Stimulated activated CD8-positive, alpha-beta memory T cell treated with anti-CD3 and anti-CD28 coated beads, Interleukin-4, amount 100 ng/mL, for 4 hours (primary cell): ENCODE measurements at places on chromosomes 4 and X.

GRCh38 chr4:19557161-19557560 lies 694.5 kb upstream of the SLIT2 start:
- no peak for DNase-seq

DNA sequence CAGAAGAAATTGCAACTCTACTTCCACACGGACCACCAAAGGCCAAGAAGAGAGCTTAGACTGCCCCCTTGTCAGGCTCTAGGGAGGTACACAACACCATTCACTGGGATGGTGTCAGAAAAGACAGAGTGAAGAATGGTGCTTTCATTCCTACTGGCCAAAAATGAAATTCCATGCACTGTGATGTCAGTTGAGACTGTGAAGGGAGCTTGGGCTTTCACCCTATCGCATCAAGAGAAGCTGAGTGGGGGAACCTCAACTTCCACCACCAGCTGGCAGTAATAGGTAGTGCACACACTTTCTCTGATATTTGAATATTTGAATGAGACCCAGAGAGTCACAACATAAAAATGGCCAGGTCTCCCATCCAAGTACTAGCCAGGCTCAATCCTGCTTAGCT lies 65.9 kb downstream of the ZNF711 start:
- DNase-seq = no peak

GRCh38 chr4:41745292-41746024 lies 3.1 kb downstream of the PHOX2B start:
- DNase-seq = no peak

DNA sequence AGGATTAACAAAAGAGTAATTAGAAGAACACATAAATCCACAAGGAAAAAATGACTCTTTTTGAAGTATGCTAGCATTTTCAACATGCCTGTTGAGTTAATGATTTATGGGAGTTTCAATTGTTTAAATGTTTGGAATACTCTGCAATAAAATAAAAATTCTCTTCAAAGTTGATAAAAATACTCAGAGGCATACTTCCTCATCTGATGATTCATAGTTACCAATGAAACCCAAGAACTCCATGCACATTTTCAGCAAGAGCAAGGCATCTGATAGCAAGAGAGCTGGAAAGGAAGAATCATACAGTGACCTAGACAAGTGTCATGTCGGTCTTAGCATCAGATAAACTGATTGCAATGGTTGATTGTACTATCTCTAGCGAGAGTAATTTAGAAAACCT lies 443.7 kb upstream of the ATOH1 start:
- no peak for DNase-seq

GRCh38 chrX:150502979-150503897 lies 65.2 kb upstream of the MTM1 start:
- no peak for DNase-seq

DNA sequence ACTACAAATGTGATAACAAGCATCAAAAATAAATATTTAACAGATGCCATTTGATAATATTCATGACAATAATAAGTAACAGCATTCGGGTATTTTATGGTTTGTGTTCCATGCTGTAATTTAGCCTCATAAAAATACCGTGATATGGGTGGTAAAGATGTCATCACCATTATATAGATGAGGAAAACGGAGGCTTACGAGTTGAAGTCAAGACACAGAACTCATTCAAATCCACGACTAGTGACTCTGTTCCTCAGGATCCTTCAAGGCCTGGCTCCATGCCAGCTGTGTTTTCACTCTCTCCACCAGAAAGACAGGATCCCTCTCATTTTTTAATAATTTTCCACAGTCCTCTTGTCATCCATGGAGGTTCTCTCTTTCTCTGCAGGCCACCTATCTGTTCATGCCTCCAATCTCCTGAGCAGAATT lies 94.5 kb downstream of the APBB2 start:
- DNase-seq = no peak

DNA sequence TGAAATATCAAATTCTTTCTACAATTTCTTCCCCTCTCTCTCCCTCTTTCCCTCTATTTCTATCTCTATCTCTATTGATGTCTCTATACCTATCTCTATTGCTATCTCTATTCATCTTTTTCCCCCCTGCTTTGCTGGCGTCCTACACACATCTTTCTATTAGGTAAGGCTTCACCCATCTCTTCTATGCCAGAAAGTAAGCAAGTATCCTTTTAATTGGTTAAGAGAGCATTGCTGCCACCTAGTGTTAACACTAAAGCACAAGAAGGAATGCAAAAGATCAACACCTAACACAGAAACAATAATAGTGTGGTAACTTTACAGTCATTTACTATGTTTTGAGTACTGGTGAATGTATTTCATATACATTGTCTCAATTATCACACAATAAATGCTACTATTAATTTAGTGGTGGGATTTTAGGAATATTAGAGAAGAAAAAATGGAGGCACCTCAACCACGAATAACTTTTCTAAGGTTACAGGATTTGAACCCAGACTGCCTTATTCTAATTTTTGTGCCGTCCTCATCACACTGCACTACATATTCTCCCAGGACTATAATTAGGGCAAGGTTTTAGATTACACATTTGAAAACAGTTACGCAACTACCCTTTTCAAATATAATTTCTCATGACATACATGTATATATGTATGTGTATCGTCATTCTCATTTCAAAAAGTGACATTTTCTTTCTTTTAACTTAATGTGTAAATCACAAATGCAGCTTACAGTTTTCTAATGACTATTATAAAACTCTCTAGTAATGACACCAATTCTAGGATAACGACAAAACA lies 3.7 kb upstream of the C4orf36 start:
- no peak for DNase-seq

DNA sequence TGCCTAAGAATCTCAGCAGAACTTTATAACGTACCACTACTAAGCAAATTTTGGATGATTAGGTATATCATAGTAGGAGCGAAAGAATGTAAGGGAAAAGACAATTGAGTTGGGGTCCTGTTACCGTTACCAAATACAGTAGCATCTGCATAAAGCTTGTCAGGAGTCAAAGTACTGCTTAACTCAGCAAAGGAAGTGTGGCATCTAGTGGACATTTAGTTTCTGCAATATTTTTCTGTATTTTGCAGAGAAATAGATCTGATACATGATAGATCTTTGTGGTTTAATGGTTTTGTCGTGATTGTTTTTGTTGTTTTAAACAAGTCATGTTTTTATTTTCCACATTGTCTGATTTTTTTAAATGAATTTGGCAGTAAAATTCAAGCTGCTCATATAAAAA lies 81.0 kb upstream of the SMARCAD1 start:
- no peak for DNase-seq

GRCh38 chr4:180422989-180423711 lies 1820.1 kb upstream of the TENM3 start:
- no peak for DNase-seq

DNA sequence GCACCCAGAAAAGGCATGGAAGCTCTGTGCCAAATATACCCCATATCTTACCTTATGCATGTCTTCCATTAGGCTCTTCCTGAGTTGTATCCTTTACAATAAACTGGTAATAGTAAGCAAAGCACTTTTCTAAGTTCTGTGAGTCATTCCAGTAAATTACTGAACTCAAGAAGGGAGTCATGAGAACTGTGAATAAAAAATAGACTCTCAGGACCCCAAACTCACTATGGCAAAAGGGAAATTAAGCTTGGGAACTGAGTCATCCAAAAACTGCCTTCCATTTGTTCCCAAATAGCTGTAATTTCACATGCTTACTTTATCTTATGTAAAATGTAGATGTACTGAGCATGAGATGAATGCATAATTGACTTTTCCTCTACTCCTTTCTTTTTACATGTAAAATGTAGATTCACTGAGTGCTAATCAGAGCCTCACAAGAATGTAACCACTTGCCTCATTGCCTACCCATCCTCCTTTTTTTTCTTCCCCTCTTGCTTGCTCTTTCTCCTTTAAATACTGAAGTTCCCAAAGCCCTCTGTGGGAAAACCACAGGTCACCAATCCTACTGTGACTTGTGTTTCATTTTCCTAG lies 8.1 kb downstream of the TCEAL3 start:
- DNase-seq = no peak

- DNase-seq = no peak
Observed at GRCh38 chr4:152266831-152267480, 268.9 kb downstream of the FBXW7 start.

DNA sequence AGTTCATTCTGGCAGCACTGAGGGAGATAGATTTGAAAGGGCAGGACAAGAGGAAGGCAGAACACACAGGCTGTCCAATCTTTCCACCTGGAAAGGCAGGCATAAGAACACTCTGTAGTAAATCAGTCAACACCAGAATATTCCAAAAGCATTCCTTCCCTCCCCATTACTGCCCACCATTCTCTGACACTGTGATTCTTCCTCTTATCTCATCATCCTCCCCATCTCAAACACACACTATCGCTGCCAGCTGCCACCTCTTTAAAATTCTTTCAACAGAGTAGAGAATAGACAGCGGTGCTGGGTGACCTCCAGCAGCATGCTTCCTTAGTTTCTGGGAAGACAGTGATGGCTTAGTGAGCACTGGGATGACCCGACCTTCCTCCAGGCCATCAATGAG lies 53.7 kb upstream of the MYOZ2 start:
- no peak for DNase-seq

- no peak for DNase-seq
Observed at GRCh38 chrX:70089604-70090297, 27.5 kb downstream of the OTUD6A start.

DNA sequence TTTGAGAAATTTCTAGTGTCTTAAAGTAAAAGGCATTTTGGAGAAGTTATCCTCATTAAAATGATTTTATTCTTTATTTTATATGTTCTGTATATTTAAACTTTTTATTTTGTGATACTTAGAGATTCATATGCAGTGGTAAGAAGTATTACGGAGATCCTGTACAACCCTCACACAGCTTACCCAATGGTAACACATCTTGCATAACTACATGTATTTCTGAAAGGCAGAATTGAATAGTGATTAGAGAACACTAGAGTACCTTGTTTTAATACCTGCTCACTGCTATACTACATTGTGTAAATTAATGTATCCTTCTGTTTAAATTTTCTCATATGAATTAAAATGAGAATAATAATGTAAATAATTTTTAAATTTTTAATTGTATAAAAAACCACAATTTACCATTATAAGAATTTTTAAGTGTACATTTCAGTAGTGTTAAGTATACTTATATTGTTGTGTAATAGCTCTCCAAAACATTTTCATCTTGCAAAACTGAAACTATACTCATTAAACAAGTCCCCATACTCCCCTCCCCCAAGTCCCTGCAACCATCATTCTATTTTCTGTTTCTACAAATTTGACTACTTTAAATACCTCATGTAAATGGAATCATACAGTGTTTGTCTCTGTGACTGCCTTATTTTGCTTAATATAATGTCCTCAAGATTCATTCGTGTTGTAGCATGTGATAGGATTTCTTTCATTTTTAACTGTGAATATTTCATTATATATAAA lies 45.4 kb downstream of the INTS12 start:
- DNase-seq = no peak

GRCh38 chr4:22356987-22357596 lies 158.8 kb downstream of the ADGRA3 start:
- no peak for DNase-seq

DNA sequence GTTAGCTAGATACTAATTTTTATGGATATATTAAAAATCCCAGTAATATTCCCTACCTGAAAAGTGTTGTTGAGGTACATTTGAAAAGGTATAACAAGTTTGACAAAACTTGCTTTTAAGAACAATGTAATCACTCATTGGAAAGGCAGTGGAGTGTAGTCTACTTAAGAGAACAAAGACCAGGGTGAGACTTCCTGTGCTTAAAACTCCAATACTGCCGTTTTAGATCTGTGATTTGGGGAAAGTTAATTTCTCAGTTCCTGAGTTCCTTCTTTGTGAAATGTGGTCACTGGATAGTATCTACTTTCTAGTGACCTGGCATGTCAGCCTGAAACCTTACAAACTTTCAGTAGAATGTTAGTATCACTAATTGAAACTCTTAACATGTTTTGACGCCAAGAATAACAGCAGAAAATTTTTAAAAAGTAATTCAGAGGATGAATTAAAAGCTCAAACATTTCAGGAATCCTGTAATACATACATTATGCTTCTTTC lies 56.8 kb downstream of the PCDH7 start:
- no peak for DNase-seq

- DNase-seq = no peak
Observed at GRCh38 chr4:6354119-6354518, 84.5 kb downstream of the WFS1 start.

DNA sequence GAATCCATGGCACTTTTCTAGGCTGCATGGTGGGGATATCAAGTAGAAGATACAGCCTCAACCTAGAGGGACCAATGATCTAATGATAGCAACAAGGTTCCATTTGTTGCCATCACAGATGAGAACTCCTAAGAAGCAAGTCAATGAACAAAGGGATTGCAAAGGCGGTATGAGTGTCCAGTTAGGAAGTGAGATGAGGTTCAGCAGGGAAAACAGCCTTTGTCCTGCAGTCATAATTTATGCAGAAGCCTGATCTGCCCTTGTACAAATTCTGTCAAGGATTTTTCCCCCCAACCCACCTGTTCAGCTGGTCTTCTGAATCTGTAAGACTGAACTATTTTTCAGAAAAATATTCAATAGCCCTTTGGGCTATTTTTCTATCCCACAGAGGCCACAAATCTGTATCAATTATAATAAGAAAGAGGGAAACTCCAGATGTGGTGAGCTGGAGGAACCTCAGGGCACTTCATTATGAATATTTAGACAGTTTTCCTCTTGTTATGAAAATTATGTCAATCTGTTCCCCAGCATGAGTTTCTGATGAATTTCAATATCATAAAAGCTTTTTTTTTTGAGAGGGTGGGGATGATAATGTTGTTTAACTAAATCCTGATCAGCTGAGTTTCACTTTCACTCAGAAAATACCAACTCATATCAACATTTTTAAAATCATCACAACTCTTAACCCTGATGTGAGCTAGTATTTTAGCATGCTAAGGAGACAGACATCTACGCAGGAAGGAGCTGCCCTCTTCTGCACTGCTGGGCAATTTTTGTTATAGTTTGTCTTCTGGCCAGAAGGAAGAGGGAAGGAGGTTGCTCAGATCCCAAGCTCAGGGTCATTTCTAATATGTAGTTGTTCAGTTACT lies 127.2 kb upstream of the MAP3K15 start:
- DNase-seq = no peak

DNA sequence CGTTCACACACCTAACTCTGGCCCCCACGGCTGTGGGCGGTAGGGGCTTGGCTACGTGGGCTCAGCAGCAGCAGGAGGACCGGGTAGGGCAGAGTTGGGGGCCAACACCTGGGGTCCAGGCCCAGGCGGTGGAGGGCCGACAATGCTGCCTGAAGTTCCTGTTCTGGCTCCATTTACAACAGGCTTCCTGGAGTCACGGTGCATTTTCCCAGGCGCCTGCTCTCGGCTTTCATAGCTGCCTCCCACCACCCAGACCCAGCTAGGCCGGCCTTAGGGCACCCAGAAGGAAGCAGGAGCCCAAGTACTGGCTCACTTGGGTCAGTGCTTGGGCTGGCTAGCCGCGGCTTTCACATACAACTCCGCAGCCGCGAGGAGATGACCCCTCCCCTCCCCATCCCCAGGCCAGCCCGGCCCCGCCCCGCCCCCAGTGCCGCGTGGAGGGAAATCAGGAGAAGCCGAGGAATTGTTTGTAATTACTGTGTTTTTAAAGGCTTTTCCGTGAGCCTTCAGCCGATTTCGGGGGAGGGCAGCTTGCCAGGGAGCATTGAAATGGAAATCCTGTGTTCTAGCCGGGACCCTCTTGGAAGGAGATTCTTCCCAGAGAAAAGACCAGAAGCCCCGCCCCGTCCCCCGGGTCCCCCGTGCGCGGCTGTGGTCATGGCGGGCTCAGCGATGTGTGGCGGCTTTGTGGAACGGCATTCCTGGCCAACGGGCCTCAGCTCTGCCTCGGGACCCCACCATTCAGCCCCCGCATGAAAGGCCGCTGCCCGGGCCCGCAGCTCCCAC lies 28.5 kb downstream of the PJA1 start:
- no peak for DNase-seq

- no peak for DNase-seq
Observed at GRCh38 chr4:158836002-158836369, 67.2 kb downstream of the FNIP2 start.
